ENCODE measurements at places on chromosomes 16 and 17. TPM values are rescaled to one million over a fixed set of nuclear protein-coding genes. Genes with fewer than 3 reads are reported as not detected.

DNA sequence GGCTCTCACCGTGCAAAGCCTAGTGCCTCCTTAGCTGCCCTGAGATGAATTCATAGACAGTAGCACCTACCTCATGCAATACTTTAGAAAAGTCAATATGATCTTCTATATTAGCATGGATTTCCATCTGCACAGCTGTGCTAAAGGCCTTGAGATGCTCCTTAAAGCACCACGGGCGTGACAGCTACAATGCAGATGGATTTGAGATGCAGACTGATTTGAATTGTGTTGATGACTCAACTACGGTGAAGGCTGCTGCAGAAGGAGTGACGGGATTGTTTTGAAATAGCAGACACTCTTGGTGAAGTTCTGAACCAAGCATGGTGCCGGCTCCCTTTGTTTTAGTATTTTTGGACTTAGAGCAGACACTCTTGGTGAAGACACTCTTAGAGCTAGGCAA is 88.2 kb downstream of the SPECC1 start:
- DNase-seq: no peak

- peak; percentile 49 for DNase-seq
Observed at GRCh38 chr17:13562271-13562800, 39.4 kb downstream of the HS3ST3A1 start.

DNA sequence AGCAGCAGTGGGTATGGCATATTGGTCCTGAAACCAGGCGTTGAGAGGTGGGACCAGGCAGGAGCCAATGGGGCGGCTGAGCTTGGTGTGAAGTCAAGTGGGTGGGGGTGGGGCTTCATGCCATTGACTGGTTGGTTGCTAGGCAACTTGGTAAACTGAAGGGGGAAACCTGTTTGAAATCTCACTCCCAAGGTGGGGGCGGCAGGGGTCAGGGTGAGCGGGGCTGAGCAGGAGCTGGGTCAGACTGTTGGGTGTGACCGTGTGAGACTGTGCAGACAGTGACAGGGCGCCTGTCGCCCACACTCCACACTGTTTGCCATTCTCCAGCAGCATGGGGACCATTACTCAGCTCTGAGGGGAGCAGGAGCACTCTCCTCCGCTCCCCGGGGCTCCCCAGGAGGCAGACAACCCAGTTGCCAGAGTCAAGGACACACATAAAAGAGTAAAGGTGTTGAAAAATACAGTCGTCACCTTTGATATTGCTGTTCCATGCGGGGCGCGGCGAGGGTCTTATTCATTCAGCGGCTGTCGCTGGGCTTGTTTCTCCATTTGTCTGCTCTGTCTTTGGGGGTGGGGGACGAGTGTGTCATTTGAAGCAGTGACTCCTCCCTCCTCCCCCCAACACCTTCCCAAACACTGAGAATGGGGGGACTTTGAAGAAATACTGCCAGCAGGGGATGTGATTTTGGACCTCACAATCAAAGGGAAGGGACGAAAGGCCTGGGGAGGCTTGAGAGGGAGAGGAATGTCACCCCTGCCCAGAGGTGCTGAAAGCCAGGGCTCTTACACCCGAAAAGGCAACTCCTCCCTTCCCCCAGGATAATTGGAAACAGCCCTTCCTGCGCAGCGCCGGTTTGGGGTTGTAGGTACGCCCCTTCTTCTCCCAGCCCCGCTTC is 1.2 kb upstream of the EFNB3 start:
- DNase-seq: peak; percentile 48

GRCh38 chr17:28426081-28426519 is 20.1 kb upstream of the SLC46A1 start:
- peak; percentile 51 for DNase-seq

DNA sequence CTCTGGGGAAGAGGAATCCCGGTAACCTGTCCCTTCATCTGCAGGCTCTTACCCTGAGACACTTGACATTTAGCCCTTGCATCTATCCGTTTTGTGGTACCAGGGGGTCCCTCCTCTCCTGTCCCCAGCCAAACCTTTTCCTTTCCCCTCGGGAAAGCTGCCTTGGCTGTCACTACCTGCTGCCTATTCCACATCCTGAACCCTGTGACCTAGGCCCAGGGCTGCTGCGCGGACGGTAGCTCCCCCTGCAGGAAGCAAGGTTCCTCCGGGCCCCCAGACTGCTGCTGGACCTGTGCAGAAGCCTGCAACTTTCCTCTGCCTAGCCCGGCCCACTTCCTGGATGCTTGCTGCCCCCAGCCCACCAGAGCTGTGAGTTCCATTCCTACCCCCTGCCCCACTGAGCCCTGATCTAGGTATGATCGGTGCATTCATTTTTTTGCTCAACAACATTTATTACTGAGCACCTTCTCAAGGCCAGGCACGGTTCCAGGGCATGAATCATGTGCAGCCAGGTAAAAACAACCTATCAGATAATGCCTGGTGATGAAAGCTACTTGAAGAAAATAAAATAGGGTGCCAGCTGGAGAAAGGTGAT is 10.5 kb upstream of the ALDOA start:
- DNase-seq: peak; percentile 80

GRCh38 chr17:6064868-6065267 is 5.3 kb upstream of the WSCD1 start:
- DNase-seq: no peak

Gene MSRB1
- total RNA-seq: 29.5 TPM

DNA sequence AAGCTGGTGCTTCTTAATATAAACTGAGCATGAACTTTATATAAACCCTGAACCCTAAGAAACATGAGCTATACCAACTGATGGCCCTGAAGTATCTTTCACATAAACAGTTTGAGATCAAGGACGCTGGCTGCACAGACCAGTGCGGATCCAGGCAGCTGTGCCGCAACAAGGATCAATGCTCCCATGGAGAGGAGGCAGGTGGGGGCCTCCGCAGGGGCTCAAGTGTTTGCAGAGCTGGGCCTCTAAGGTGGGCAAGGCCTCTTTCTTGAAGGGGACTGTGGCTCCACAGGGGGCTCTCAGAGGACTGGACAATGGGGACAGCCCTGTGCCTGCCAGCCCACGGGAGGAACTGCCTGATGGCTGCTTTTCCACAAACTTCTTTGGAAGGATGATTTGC is 46.0 kb downstream of the NDEL1 start:
- no peak for DNase-seq

GRCh38 chr17:39183045-39183444 is 14.4 kb downstream of the CACNB1 start:
- no peak for DNase-seq

Gene NPB
- total RNA-seq: 0.65 TPM

Gene ABCC1
- 39.9 TPM for total RNA-seq

Gene PARD6A
- 2.0 TPM for total RNA-seq

DNA sequence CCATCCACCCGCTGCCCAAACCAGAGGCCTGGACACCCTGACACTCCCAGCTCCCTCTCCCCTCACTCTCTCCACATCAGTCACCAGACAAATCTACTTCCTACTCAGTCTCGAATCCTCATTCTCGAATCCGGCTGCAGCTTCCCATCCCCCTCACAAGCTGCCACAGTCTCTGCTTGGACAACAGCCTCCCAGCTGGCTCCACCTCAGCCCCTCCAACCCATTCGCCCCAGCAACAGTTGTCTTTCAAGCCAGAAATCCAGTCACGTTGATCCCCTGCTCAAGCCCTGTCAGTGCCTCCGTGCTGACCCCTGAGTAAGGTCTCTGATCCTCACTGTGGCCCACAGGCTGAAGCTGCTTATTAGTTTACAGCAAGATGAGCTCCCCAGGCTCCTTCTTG is 44.2 kb upstream of the MTSS2 start:
- DNase-seq: no peak

Gene DLX3
- total RNA-seq: not detected

DNA sequence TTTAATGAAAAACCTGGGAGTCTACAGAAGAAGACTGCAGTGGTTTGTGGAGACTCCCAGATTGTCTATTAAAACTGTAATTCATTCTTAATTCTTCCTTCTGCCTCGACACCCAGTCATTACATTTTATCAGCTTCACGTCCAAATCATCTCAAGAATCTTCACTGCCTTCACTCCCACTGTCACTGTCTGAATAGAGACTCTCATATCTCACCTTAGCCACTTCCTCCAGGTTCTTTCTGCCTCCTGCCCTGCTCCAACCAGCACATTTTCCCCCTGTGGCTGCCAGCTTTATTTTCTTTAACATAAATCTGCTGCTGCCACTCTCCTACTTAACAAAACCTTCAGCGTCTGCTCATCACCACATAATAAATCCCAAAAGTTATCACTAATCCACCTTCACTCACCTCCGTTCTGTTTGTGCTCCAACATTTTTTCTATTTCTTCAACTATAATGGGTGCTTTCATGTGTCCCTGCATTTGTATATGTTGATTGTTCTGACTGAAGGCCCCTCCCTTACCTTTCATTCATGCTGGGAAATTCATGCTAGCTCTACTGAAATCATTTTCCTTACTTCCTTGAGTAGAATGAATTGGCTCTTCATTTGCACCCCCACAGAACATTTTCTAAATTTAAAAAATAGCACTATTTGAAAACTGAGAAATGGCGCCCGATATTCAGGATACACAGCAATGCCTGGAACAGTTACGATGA is 38.9 kb downstream of the KCNJ2 start:
- DNase-seq: no peak

Gene ZFHX3
- 0.11 TPM for total RNA-seq

GRCh38 chr17:19510903-19511302 is 22.8 kb upstream of the SLC47A1 start:
- DNase-seq: no peak

DNA sequence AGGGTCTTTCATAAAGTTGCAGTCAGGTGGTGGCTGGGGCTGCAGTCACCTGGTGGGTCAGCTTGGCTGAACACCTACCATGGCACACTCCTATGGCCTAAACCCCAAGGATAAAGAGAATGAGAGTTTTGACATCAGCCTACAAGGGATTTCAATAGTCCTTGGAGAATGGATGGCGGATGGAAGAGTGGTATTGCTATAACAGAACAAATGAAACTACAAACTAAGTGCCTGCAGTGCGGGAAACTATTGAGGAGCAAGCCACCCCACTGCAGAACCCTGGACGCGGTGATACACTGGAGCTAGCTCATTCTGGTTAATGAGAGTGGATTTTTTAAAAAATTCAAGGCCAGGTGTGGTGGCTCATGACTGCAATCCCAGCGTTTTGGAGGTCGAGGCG is 3.0 kb upstream of the PRPSAP2 start:
- no peak for DNase-seq

Gene UTS2R
- 0.22 TPM for total RNA-seq

- DNase-seq: no peak
Observed at GRCh38 chr16:50304467-50305440, 38.4 kb downstream of the ADCY7 start.

DNA sequence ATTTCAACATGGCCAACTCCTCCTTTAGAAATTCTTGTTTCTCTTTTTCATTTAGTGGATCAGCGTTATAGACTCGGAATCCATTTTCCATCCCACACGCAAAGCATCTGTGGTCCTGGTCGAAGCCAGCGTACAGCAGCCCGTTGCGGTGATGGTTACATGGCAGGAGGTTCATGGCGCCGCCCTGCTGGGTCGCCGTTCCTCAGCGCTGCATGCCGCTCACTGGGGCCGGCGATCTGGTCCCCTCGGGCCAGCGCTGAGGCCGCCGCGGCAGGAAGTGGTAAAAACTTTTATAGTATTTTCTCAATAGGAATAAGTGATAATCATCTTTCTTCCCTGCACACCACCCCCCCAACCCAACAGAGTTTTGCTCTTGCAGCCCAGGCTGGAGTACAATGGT is 29.9 kb upstream of the RHOT1 start:
- peak; percentile 25 for DNase-seq

DNA sequence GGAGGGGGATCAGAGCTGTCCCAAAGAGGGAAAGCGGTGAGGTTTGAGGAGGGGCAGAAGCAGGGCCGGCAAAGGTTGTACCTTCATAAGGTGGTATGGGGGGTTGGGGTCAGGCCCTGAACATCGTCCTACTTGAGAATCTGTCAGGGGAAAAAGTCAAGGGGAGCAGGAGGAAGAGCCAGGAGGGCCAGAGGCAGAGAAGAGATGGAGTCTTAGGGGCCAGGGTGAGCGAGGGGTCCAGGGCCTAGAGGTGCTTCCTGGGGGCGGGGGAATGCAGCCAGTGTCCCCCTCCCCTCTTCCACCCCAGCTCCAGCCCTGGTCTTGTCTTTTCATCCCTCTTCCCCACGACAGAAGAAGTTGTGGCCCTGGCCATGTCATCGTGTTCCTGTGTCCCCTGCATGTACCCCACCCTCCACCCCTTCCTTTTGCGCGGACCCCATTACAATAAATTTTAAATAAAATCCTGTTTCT is 1.3 kb upstream of the PRRT2 start:
- no peak for DNase-seq

Gene DBNDD1
- total RNA-seq: 12.9 TPM

DNA sequence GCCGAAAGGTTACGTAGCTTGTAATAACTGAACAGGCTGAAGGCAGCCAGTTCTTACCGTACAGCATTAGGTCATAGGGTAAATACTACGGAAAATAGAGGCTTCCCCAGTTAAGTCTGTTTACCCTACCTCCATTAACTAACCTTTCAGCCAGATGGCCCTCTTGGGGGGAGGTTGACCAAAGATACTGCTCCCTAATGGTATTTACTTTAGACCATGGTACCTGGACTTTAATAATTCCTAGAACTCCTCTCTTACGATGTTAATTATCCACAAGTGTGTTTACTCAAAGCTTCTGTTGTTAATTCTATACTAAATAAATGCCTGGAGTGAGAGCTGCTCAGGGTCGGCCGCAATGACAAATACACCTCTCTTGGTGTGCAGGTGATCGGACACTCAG is 9.8 kb upstream of the ADAT1 start:
- no peak for DNase-seq

DNA sequence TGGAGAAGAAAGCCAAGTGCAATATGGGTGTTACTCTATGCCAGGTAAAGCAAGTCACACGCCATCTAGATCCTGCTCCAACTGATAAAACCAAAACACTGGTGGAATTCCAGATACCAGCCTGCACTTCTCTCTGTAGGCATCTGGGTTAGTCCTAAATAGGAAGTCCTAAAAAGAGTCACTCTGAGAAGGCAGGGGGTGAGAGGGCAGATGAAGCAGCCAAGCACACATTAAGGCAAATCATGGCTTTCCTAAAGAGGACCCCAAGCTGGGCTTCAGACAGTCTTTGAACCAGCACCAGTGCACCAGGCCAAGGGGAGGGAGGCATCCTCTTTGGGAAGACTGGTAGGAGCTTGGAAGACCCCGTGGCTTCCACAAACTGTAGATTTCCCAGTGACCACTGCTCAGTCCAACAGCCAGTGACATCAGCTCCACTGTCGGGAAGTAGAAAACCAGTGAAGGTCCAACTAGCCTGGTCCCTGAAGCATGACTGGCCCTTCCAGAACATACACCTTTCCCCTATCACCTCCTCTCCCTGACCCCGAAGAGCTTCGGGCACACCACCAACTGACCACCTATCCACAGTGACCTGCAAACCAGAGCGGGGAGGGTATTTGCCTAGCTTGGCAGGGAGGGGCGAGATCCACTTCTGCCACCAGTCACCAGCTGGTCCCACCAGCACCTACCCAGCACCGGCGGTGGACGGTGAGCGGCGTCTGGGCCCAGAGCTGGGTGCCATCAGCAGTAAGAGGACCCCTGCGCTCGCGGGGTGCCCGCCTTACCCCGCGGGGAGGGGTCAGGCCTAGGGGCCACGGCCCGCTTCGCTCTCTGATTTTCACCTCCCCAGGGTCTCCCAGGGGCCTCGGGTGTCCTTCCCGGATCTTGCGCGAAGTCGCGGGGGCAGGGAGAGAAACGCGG is 1.0 kb downstream of the LITAF start:
- no peak for DNase-seq

Gene KRTAP1-1
- total RNA-seq: not detected

- no peak for DNase-seq
Observed at GRCh38 chr17:59832883-59833379, 59.8 kb downstream of the TUBD1 start.

- no peak for DNase-seq
Observed at GRCh38 chr16:24534620-24535019, 4.7 kb upstream of the RBBP6 start.

GRCh38 chr16:79835194-79835593 is 234.7 kb upstream of the MAF start:
- no peak for DNase-seq
